ENCODE measurements at places on chromosomes 2 and 18.

- no peak for DNase-seq
Measured at GRCh38 chr2:66463206-66463755, 28.4 kb downstream of the MEIS1 start.

DNA sequence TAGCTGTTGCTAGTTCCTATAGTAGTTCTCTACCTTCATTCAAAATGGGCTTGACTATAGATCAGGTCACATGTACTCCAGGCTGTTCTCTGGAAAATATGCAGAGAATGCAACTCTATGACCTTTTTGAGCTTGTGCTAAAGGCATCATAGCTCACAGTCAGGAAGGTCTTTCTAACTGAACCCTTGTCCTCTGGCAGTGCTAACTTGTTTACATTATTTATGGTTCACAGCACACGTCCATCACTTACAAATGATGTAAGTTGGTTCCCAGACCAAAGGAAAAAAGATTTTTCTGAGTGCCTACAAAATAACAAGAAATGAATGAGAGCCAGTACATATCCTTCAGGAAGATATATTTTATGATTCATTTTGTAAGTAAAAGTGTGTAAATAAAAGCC lies 236.1 kb downstream of the GCA start:
- no peak for DNase-seq

DNA sequence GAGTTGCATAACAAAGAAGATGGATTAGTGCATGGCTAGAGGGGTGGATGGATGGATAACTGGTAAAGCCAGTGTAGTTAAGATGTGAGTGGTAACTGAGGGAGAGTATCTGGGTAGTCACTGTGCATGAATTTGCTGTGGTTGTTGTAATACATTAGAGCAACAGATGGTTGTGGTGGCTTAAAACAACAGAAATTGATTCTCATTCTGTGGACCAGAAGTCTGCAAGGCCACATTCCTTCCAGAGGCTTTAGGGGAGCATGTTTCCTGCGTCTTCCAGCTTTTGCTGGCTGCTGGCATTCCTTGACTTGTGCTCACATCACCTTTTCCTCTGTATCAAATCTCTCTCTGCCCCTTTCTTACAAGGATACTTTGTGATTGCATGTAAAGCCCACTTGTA lies 155.4 kb downstream of the ASB1 start:
- DNase-seq = no peak

- no peak for DNase-seq
Measured at GRCh38 chr2:42793334-42794270, 1.2 kb upstream of the HAAO start.

GRCh38 chr18:13258921-13259320 lies 40.4 kb downstream of the LDLRAD4 start:
- DNase-seq = no peak

GRCh38 chr2:180519276-180519675 lies 461.1 kb upstream of the UBE2E3 start:
- no peak for DNase-seq

GRCh38 chr2:16050908-16051489 lies 110.6 kb downstream of the MYCN start:
- DNase-seq = no peak

GRCh38 chr2:212109792-212110680 lies 428.6 kb downstream of the ERBB4 start:
- no peak for DNase-seq

GRCh38 chr18:12658426-12659138 lies 675 bp upstream of the SPIRE1 start:
- no peak for DNase-seq

- no peak for DNase-seq
Measured at GRCh38 chr2:195521589-195521988, 135.4 kb upstream of the SLC39A10 start.

GRCh38 chr2:177754492-177754873 lies 318.1 kb downstream of the PDE11A start:
- no peak for DNase-seq

GRCh38 chr2:53130441-53130943 lies 637.1 kb upstream of the CHAC2 start:
- DNase-seq = no peak

- no peak for DNase-seq
Measured at GRCh38 chr2:151350579-151351195, 6.7 kb upstream of the TNFAIP6 start.

- no peak for DNase-seq
Measured at GRCh38 chr18:53947092-53947640, 277.3 kb downstream of the MBD2 start.

- DNase-seq = no peak
Measured at GRCh38 chr2:75030218-75031009, 72.0 kb downstream of the POLE4 start.

DNA sequence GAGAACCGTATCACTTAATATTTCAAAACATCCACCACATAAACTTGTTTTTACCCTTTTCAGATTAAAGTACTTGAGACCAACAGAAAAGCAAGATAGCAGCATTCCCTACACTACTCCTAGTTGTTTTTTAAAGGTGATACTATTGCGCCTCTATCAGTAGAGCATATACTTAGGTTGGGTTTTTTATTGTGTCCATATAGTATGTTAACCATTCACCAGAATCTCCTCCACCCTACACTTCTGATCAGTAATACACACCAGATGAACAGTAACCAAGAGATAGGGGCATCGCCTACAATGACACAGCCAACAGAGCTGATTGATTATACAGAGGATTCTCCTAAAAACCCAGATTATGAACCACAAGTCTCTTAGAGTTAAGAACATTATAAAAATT lies 70.1 kb upstream of the ZNF385B start:
- DNase-seq = no peak

DNA sequence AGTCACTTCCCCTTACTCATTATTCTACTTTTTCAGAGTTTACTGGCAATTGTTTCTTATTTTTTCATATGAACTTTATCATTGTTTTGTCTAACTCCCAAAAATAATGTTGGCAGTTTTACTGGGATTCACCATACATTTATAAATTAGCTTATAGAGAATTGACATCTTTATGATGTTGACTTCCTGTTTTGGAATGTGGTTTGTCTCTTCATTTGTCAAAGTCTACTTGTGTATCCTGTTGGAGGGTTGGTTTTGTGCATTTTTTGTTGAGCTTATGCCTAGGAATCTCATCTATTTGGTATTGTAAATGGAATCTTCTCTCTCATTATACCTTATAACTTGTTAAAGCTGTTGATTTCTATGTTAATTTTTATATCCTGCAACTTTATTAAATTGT lies 16.4 kb downstream of the EPC2 start:
- no peak for DNase-seq
